ENCODE measurements at places on chromosomes 7 and 10. TPM values are rescaled to one million over a fixed set of nuclear protein-coding genes. Genes with fewer than 3 reads are reported as not detected.

- no peak for DNase-seq
Observed at GRCh38 chr10:7411671-7412128, 866 bp upstream of the SFMBT2 start.

Gene GNAT3
- not detected for polyA plus RNA-seq

DNA sequence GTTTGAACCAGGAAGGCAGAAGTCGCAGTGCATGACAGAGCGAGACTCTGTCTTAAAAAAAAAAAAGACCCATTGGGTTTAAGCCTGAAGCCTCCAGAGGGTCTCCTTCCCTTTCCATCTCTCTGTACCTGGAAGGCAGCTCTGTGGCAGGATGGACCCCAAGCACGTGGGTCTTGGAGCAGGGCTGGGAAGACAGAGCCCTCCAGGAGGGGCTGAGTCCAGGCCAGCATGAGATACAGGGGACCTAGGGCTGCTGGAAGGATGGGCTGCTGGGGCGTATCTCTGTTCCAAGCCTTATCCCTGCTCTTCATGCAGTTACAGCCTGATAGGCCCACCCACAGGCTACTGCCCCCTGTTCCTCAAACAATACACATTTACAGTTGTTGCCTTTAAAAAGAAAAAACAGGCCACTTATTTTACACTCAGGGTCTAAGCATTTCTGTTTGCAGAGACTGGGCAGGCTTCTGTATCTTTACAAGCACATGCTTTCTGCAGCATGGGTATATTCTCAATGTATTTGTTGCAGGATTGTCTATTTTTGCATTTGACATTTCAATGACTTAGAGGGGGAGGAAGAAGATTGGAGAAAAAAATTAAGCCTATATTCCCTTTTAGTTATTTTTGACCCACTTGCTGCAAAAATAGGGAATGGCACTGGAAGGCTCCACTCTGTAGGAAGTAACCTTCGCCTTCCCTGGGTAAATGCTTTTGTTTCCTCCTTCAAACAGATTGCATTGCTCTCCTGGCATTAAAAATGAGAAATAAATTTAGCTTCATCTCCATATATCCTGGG is 60.1 kb downstream of the FAM171A1 start:
- no peak for DNase-seq

GRCh38 chr10:99527526-99528493 is 4.9 kb upstream of the NKX2-3 start:
- no peak for DNase-seq

DNA sequence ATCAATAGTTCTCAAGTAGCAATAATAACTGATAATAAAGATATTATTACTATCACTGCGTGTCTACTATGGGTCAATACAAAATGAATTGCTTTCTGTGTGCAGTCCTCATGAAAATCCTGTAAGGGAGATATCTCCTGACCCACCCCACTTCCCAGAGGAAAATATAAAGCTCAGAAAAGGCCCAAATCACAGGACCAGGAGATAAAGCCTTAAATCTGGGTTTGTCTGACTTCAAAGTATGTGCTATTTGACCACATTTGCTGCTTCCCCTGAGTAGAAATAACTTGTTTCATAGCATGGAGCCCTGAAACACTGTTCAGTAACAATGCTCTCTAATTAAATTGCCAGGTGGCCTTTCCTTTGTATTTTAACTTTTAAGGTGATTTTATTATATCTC is 174.1 kb downstream of the JAZF1 start:
- no peak for DNase-seq

Gene CRHR2
- polyA plus RNA-seq, result not detected

- DNase-seq, result no peak
Observed at GRCh38 chr7:33448035-33448434, 318.7 kb downstream of the BBS9 start.

DNA sequence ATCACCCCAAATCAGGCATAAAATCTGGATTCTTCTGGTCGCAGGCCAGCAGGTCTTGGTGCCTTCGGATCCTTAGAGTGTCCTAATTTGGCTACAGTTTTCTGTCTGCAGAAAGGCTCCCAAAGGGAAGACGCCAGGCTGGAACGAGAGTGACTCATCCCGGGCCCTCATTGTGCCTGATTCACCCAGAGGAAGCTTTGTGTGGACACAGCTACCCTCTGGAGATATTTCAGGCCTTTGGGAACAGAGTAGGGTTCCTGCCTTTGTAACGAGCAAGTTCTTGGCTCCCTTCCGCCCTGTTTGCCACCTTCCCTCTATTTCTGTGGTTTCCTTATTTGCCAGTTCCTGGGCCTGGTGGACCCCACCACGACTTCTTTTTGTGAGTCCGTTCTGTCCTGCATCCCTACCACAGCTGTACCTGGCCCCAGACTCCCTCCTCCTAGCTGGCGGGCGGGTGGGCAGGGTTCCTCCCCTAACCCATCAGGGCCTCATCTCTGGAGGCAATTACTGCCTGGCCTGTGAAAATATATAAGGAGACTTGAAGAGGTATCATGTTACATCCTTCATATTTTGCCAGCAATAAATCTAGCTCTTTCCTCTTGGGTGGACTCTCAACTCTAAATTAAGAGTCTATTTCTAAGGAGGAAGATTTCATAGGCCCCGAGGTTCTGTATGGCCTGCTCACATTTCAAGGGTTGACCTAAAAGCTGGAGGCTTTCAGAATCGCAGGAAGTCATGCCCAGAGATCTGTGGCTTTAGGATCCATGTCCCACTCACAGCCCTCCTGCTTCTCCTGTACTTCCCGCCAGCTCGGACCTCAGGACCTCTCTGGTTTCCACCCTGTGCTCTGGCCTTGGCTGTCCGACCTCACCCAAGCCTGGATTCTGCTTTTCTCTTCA is 219.2 kb upstream of the ZNF32 start:
- DNase-seq, result peak; percentile 34

Gene PGAM1
- 525 TPM for polyA plus RNA-seq

- no peak for DNase-seq
Observed at GRCh38 chr7:89094269-89094668, 298.7 kb upstream of the TEX47 start.

Gene LIPM
- polyA plus RNA-seq, result not detected

DNA sequence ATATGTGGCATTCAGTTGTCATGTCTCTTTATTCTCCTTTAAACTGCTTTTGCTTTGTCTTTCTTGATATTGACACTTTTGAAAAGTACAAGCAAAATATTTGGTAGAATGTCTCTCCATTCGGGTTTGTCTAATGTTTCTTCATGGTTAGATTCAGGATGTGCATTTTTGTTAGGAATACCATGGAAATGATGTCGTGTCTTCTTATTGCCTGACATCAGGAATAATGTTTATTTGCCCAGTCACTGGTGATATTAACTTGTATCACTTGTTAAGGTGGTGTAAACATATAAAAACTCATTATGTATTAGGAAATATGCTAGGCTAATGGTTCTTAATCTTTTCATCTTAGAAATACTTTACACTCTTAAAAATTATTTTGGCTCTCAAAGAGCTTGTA is 43.4 kb downstream of the CDK1 start:
- DNase-seq, result no peak
